ENCODE measurements at places on chromosomes 5 and 9.

GRCh38 chr5:127863610-127864395, 160.6 kb downstream of the CCDC192 start:
- DNase-seq = no peak

GRCh38 chr5:5217371-5217770, 77.2 kb downstream of the ADAMTS16 start:
- no peak for DNase-seq

GRCh38 chr5:107486489-107486888, 184.2 kb downstream of the EFNA5 start:
- no peak for DNase-seq

- DNase-seq = no peak
Observed at GRCh38 chr5:87081511-87082372, 185.9 kb upstream of the RASA1 start.

DNA sequence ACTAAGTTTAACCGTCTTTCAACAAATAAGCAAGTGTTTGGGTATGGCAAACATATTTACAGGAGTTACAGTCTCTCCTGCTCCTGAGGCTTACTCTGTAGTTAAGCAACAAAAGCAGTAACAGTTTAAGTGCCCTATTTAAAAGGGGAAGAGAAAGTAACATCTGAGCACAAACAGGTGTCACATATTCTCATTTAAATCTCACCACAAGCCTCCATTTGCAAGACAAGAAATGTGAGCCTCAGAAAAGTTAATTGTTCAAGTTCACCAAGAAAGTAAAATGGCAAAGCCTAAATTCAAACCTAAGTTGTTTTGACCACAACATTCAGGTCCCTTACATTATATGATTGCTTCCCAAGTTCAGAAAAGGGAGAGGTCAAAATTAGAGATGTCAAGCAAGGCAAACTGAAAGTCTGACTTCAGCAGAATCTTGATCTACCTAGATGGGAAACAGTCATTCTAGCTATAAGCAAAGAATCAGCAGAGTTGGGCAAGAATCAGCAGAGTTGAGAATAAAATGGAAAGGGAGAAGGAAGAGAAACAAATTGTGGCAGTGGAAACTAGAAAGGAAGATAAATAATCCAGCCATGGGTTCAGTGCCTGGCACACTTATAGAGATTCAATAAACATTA, 93.4 kb downstream of the STRBP start:
- DNase-seq = no peak

- DNase-seq = no peak
Observed at GRCh38 chr9:126365780-126366179, 39.2 kb downstream of the MVB12B start.

GRCh38 chr5:141371572-141372475, 1.8 kb downstream of the PCDHGB3 start:
- DNase-seq = no peak

DNA sequence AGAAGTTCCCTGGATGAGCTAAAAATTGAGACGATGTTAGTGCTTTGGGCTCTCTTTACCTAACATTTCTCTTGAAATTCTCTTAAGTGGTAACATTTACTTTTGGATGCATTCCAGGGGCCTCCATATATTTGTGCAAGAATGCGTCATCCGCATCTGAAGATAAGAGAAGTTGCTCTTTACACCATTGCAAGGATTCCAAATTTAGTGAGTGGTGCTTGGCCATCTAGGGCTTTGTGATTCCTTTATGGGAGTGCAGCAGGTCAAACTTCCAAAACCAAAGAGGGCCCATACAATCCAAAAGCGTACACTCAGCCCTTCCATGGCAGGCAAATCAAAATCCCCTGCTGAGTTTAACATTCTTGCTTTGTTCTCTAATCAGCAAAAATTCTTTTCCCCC, 102.0 kb upstream of the DMAC1 start:
- no peak for DNase-seq

GRCh38 chr5:82312373-82312856, 34.3 kb upstream of the RPS23 start:
- DNase-seq = no peak

Measured in cortex of kidney (tissue), 1 donor.